ENCODE measurements at places on chromosomes 2 and 18.

- no peak for DNase-seq
Observed at GRCh38 chr18:38750751-38751150, 1185.2 kb upstream of the CELF4 start.

GRCh38 chr2:239275847-239276831 is 124.7 kb downstream of the HDAC4 start:
- peak; percentile 69 for DNase-seq

DNA sequence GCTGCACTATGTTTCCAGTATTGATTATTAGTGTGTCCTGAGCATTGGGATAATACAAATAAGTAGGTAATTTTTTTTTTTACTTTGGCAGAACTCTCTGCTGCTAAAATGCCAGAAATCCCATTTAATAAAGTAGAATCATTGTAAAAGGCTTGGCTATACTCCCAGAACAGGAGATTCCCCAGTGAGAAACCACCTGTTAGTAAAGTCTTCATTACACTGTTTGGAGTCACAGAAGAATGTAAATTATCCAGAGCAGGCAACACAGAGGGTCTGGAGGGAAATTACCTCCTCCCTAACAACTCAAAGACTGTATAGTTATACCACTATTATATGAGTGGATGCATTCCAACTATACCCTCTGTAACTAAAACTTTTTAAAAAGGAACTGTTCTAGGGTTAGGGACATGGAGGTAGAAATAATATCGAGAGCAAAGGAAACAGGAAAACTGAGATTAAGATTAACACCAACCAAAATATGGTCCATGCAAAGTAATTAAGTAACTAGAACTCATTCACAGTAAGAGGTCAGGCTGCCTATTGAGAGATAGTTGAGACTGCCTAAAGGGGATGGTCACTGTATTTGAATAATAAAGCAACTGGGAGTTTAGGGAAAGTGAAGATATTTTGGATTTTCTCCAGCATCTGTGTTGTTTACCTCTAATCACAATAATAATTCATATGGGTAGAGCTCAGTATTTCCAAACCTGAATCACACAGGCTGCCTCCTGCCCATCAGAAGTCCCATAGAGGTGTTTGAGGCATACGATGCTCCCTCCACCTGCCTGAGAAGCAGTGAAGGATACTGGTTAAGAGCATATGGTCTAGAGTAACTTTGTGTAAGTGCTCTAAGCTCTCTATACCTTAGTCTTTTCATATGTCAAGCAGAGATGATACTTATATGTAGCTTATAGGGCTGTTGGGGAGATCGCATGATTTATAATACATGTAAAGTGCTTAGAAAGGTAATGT is 34.4 kb downstream of the MAP2 start:
- DNase-seq = peak; percentile 24

GRCh38 chr2:64062840-64063239 is 43.6 kb upstream of the VPS54 start:
- no peak for DNase-seq

DNA sequence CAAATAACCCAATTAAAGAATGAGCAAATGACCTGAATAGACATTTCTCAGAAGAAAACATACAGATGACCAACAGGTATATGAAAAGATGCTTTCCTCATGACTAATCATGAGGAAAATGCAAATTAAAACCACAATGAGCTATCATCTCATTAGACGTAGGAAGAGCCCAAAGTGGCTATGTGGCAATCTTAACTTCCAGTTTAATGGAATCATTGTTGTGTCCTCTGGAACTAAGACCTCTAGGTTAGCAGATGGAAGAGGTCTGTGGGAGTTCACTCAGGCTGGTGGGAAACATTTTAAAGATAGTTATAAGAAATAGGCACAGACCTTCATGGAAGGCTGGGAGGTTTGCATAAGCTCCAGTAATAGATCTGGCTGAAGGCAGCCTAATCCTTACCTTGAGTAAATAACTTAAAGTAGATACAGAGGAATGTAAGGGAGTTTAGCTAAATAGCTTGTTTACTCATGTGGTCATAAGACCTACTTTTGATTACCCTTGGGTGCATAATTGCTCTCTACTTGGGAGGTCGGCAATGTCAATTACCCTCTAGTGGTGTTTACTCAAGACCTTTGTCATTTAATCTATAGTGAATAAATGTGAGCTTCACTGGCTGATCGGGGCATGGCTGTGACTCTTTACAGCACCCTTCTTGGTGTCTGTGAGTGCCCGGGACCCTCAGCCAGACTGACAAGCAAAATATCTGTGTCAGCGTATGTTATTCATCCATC is 119.0 kb downstream of the GULP1 start:
- DNase-seq = no peak

DNA sequence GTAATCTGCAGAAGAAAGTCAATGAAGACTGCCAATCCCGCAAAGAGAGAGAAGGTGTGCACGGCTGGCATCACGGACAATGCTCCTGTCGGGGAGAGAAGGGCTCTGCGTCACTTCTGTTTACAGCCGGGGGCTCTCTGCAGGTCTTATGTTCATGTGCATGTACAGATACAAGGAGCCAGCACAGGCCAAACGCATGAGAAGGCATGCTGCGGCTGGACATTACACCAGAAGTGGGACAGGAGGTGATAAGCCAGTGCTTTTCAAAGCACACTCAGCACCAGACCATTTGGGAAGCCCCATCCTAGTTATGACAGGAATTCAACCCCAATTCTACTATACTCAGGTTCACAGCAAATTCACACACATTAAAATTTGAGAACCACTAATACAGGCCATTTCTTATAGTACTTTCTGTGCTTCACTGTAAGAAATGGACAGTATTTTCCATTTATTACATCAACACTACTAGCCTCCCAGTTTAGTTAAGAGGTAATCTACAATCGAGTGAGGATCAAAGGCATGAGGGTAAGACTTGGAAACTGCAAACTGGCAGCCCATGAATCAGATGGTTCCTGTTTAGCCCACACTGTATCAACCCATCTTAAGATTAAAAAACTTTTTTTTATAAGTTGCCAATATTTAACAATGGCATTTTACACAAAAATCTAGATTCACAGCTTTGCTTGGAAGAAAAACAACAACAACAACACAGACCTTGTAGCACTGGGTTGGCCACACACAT is 38.2 kb downstream of the RMC1 start:
- DNase-seq = no peak

DNA sequence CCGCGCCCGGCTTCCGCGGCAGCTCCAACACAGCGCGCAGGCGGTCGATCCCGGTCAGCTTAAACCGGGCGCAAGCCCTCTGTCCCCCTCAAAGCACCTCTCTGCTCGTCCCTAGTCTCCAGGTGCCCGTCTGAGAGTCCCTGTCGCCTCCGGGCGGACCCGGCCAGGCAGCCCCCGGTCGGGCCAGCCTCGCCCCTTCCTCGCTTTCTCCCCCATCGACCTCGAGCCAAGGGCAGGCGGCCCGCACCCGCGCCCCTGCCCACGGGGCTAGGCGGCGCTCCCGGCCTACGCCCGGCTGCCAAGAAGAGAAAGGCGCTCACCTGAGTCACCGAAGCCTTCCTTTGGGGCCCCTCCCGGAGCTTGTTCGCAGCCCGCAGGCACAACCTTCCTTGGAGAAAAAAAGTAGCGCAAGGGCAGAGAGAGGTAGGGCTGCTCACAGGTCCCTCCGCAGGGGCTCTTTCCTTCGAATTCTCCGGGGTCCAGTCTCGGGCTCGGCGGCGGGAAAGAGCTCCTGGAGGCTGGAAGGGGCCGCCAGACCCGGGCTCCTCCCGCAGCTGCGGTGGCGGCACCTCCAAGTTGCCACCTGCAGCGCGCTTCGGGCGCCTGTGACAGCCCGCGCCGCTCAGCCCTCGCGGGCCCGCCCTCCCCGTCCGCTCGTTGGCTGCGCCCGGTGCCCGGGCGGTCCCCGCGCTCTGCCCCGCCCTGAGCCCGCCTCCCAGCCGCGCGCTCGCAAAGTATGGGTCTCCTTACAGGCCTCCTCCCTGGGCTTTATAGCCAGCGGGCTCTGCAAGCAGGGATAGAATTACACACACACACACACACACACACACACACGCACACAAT is 86.5 kb upstream of the EPB41L3 start:
- DNase-seq = peak; percentile 91

Data from eye (tissue), 1 donor.